IPS DF 6.9 (cell line): ENCODE measurements at places on chromosomes 11 and 22.

DNA sequence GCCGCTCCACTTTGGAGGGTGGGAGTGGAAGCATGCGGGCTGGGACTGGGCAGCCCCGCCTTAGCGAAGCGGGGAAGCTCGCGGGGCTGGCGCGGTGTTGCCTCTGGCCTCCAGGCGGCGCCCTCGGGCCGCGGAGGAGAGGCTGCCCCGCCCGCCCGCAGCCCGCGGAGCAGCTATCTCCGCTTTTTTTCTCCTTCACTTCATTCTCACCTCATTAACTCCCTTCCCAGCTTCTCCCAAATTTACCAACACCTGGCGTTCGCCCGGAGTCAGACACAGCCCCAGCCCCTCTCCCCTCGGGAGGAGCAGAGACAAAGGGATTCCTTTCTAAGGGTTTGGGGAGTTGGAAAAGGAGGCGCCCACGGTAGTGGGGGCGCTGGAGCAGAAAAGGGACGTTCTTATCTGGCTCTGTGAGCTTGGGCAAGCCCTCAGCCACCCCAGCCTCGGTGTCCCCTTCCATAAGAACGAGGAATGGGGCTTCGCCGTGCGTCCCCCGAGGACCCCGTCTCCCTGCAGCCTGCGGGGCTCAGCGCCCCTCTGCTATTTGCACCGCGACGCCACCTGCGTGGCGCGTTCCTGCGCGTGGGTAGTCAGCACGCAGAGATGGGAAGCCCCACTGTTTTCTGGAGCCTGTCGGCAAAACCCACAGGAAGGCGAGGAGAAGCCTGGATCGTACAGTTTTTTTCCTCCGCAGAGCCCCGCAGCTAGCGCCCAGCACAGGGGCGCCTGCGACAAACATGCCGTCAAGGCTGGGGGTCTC, 1.5 kb upstream of the WNT11 start:
- DNase-seq: no peak

DNA sequence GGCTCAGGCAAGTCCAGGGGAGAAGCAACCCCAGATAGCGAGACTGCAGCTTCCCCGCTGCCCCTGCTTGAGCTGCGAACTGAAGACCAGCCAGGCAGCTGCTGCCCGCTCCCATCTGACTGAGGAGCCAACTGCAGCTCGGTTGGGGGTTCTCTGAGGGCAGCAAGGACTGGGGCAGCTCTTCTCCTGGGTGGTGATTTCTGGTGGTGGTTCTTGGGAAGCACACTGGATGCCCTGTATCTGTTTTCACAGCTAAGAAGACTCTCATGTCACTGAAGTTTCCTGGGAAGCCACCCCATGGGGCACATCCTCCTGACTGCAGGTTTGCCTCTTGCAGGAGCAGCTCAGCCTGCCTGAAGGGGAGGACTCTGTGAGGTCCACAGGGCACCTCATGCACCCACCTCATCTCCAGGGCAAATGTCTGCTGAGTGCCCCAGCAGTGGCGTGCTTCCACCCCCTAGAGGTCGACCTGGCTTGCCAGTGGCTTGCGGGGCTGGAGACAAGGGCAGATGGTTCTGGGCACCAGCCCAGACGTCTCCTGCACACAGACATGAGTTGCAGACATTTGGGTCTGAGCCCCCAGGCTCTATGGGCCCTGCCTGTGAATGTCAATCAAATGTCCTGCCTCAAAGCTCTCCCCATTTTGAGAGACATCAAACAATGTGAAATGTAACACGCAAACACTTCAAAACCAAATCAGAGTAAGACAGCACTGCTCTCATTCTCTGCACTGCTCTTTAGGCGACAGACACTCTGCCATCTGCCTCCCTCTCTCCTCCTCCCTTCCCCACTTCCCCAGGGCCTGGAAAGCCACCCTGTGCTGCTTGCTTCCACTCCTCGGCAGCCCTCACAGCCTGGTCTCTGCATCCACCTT, 800.9 kb downstream of the BRD1 start:
- no peak for DNase-seq

- DNase-seq: no peak
Measured at GRCh38 chr11:30016588-30017363, at the start of gene KCNA4. KCNA4 (minus strand) TSS chr11:30017030; CDS start chr11:30012678, 4,352 bp downstream.

DNA sequence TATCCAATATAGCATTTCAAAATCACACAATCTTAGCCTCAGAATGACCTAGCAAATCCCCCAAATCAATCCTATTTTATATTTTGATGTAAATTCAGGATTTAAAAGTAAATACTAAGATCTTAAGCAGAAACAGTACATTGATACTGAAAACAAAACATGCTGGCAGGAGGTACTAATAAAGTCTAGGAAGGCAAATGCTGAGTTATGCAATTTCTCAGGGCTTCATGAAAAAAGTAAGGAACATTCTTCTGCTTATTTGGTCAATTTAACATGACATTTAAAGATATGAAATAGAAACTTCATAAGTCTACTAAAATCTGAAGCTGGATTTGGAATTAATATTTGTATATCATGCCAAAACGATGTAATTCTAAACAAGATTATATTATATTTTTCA, 153.3 kb downstream of the SWAP70 start:
- no peak for DNase-seq

DNA sequence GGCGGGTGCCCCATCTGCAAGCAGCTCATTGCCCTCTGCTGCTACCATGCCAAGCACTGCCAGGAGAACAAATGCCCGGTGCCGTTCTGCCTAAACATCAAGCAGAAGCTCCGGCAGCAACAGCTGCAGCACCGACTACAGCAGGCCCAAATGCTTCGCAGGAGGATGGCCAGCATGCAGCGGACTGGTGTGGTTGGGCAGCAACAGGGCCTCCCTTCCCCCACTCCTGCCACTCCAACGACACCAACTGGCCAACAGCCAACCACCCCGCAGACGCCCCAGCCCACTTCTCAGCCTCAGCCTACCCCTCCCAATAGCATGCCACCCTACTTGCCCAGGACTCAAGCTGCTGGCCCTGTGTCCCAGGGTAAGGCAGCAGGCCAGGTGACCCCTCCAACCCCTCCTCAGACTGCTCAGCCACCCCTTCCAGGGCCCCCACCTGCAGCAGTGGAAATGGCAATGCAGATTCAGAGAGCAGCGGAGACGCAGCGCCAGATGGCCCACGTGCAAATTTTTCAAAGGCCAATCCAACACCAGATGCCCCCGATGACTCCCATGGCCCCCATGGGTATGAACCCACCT, 28.0 kb upstream of the L3MBTL2 start:
- DNase-seq: no peak

DNA sequence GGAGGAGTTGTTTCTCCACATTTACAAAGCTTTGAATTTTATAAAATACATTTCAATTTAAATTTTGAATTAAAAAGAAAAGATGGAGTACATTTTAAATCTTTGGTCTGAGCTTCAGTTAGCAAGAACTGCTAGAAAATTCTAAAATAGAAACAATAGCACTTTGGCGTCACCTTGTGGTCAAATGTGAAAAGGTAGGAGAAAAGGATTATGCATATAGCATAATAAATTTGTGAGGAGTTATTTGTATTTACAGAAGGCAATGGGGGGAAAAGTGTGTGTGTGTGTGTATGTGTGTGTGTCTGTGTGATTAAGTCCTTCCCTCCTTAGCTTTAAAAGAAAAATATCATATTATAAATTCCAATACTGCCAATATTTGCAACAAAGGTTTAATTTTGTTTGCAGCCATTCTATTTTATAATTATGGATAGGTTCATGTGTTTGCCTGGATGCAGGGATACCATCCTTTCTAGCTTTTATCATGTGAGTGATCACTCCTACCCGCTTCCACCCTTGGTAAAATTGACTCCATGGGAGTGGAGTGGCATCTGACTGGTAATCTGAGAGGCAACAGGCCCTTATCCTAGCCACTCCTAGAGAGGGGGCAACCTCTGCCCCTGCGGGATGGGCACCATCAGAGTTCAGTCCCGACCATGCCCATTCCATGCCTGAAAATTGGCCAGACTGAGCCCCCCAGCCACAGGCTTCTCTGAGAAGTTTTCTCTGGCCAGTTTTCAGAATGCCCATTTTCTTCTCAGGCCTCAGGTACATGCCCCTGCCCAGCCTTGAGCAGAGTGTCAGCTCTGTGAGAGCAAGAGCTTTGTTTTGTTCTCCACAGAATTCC, 13.6 kb upstream of the LGR4 start:
- no peak for DNase-seq

DNA sequence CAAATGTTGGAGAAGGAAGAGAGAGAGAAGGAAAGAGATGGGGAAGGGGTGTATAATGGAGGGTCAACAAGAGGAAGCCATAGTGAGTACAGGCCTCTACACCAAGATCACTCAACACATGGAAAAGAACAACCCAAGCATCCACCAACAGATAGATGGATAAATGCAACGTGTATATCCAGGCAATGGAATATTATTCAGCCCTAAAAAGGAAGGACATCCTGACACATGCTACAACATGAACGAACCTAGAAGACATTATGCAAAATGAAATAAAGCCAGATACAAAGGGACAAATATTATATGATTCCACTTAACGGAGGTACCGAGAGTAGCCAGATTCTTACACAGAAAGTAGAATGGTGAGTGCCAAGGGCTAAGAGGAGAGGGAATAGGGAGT, 59.3 kb downstream of the NRXN2 start:
- DNase-seq: no peak

DNA sequence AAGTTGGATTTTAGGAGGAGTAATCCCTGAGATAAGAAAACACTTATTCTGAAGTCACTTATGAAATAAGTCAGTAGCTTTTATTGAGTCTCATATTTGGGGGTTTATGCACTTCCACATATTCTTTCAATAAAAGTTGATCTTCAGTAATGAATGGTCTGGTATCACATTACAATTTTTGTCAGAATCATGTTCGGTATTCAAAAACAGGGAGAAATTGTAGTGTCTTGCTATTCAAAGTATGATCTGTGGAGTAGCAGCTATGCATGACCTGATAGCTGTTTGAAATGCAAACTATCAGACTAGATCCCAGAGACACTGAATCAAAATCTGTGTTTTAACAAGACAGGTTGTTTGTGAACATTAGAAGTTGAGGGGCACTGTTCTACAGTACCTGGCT, 857.6 kb downstream of the METTL15 start:
- DNase-seq: no peak

DNA sequence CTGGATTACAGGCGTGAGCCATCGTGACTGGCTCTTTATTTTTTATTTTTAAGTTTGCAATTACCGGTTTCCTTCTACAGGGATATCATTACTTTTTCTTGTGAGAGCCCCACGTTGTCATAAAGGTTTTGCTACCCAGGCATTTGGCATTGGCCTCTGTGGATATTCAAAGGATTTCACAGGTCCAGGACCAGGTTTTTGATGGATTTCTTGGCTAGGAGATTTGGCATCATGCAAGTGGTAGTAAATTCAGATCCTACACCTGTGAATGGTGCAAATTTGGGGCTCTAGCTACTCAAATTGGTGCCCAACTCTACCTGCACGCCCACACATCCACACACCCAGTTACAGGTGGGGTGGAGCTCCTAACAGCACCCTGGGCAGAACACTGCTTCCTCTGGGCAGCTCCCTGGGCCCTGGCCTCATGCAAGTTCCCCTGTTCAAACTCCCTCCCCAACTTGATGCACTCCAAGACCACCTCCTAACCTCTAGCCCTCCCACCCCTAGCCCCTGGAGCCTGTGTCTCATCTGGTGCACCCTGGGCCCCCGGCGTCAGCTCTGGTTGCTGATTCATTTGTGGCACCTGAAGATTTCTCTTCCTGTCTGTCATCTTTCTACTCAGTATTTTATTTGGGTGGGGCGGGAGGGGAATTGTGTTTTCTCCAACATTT, 9.3 kb upstream of the MRGPRD start:
- DNase-seq: no peak

- no peak for DNase-seq
Measured at GRCh38 chr22:25007444-25008106, 55.1 kb downstream of the KIAA1671 start.

DNA sequence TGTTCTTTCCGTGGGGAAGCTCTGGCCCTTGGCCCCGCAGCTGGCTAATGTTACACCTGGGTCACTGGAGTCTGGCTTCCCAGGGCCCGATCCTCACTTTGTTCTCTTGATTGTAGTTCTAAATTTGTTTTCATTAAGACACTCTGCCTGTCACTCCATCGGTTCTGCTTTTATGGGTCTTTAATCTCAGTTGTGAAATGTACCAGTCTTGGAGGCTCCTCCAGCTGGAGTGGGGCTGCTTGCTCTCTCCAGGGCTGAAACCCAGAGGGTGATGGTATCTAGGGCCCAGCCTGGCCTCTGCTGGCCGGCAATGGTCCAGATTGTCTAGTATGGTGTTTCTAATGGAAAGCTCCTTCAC, 352.9 kb downstream of the TENM4 start:
- DNase-seq: no peak

DNA sequence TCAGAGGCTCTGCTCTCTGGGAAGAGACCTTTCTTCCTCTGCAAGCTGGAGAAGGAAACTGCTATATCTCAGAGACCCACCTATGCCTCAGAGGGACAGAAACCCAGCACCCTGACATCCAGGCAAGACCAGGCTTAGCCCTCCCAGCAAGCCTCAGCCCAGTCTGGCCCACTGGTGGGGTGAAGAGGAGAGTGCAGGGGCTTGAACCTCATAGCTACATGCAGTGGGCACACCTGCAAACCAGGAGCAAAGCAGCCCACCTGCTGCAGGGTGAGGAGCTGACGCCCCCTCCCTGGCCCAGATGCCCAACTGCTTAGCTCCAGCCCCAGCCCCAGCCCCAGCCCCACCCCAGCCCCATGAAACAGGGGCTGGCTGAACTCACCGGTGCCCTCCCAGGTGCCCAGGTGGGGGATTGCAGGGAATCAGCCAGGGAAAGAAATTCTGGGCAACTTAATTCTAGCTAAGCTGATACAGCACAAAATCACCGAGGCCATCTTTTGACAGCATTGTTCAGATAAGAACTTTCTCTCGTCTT, 246.8 kb downstream of the BUD13 start:
- DNase-seq: no peak

DNA sequence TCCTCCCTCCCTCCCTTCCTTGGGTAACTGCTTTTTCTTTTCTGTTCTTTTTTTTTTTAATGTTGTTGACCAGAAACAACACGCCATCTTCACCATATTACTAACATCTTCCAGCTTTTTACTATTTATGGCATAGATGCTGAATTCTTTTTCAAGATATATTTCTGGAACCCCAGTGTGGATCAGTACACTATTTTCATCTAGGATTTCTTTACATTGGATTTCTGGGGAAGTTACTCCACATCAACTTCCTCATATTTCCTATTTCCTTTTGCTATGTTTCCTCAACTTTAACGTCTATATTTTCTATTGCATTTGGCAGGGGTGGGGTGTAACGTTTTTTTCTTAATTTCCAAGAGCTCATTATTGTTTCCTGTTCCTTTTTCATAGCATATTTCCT, 7.0 kb downstream of the PGM2L1 start:
- no peak for DNase-seq

- DNase-seq: no peak
Measured at GRCh38 chr22:46727813-46728364, 10.2 kb downstream of the CERK start.

DNA sequence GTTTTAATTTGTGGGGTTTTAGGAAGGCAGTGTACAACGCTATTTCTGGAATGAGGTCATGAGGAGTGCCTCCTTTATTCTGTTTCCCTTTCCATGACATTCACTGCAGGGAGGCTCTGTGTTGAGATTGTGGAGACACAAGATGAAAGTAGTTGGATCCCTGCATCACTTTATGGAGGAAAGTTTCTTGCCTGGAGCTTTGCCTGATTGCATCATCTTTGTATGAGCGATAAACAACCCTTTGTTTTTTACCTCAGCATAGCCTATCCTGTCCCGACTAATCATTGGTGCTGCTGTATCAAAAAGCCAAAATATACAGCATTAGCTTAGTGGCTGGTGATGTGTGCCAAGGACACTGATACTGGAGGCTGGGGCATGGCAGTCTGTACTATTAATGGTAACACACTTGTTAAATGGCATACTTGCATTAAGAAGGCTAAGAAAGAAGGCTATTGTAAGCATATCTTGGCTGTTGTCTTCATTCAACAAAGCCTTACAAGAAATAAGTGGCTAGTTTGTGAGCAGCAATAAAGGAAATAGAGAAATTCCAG, 31.2 kb upstream of the SLC5A4 start:
- DNase-seq: no peak
